ENCODE measurements at places on chromosomes 7 and 10.

- DNase-seq = no peak
Measured at GRCh38 chr7:155071916-155072571, 1.9 kb downstream of the HTR5A start.

DNA sequence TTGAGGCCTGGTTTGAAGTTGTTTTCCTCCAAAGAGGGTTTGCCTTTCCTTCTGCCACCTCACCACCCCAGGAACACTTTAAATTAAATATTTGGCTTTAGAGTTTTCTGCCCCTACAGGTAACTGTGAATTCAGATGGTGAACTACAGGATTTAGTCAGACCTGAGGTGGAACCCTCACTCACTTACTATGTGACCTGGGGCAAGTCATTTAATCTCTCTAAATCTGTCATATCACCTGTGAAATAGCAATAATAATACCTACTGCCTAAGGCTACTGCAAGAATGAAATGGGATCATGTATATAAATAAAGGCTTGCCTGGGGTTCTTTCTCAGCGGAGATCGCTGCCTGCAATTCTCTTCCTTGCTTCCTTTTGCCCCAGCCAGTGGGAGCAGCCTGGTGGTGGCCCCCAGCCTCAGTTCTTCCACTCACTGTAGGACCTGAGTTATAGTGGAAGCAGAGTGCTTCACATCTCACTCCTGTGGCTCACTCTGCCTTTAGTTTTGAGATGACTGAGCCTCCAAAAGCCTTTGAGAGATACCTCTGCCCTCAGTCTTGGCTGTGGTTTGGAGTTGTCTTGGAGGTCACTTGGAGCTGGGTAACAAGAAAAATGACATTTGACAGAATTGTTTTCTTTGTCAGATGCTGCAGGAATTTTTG is 6.1 kb upstream of the ANKRD2 start:
- DNase-seq = no peak

DNA sequence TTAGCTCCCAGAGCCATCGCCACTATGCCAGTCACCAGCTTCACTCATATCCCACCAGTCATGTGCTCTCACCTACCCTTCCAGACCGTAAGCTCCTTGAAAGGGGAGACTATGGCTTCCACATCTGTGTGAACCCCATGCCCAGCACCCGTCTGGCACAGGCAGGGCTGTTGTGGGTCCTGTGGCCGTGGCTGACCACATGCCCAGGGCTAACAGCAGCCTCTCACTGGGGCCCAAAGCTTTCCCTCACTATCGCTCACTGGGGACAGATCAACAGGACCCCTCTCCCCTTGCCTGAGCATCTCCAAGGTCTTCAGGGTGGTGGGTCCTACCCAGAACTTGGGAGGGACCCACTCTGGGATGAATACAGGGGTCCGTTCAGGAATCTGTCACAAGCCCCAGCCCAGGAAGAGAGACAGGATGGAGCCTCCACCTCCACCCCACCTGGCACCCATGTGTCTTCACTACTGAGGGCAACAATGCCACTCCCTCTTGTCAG is 303.9 kb downstream of the GRID1 start:
- DNase-seq = no peak

DNA sequence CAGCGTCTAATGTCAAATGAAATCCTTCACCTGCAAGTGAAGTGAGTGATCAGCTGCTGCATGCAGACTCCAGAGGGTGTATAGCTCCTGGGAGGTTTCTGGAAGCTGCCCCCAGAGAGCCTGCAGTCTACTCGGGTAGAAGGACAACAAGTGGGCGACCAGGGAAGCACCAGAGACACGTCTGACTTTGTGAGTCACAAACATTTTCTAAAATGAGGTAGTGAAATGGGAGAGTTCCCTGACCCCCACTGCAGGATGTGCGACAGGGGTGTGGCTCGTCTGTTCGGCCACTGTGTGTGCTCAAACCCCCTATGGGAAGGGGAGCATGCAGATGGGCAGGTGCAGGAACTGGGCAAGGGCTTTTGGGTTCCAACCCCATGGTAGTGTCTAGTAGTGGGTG is 177.1 kb upstream of the PRKCQ start:
- DNase-seq = no peak

- DNase-seq = no peak
Measured at GRCh38 chr10:89963451-89964102, 262.2 kb downstream of the KIF20B start.

- no peak for DNase-seq
Measured at GRCh38 chr7:36984710-36985312, 260.5 kb upstream of the AOAH start.

DNA sequence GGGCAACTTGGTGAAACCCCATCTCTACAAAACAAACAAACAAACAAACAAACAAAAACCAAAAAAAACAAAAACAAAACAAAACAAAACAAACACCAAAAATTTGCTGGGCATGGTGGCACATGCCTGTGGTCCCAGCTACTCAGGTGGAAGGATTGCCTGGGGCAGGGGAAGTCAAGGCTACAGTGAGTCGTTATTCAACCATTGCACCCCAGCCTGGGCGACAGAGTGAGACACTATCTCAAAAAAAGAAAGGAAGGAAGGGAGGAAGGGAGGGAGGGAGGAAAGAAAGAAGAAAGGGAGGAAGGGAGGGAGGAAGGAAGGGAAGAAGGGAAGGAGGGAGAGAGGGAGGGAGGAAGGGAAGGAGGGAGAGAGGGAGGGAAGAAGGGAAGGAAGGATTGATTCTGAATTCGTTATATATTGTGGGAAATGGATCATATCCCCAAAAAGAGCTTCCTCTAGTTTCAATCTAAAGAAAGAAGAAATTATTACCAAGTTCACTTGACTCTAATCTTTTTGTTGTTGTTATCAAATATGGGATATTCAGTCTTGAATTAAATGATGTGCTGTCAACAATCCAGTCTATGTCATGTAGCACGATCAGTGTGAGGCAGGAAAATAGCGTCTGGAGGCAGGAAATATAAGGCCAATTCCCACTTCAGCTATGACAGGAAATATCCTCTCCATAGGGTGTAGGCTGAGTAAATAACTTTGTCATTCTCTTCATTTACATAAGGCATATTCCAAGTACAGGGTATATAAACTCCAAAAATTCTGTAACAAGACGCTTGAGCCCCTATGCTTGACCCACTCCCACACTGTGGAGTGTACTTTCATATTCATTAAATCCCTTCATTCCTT is 26.2 kb upstream of the TRIM24 start:
- no peak for DNase-seq

- no peak for DNase-seq
Measured at GRCh38 chr7:79790656-79791262, 337.3 kb upstream of the MAGI2 start.

Measured in CMK (cell line).